CD4-positive, alpha-beta T cell (primary cell): ENCODE measurements at places on chromosomes 16 and 17.

GRCh38 chr16:82598771-82599170 lies 28.0 kb upstream of the CDH13 start:
- no peak for DNase-seq
- no peaks in the 10 kb centered on the region for H3K36me3 ChIP-seq
- no peaks in the 10 kb centered on the region for H3K4me1 ChIP-seq
- peaks cover 2% of the 10 kb centered on the region for H3K27me3 ChIP-seq
- no peak overlapping the region for H3K27ac ChIP-seq
- H3K4me3 ChIP-seq = no peak overlapping the region

DNA sequence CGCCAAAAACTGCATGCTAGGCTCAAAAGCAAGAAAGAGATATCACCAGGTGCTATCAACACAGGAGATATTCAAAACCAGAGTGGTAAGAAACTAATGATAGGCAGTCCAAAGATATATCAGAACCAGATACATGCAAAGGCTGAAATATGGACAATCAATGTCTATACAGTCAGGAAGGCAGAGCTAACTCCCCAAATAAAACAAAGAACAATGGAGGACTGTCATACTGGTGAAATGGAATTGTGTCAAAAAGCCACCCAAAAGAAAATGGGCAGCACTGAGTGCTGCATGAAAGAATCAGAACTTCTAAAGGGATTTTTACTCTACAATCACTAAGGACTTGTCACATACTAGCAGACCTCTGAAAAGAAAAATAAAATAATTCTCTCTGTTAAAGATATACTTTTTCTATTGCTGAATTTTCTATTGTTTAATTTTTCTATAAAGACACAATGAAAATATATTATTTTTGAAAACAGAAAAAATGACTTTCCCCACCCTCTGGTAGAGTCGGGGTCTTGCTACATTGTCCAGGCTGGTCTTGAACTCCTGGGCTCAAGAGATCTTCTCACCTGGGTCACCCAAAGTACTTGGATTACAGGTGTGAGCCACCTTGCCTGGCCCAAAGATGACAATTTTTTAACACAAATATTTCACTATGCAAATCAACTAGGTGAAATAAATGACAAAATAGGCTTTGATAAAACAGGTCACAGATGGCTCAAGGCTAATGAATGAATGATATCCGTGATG lies 98.2 kb downstream of the USP32 start:
- no peaks in the 10 kb centered on the region for H3K4me1 ChIP-seq
- no peaks in the 10 kb centered on the region for H3K27me3 ChIP-seq
- no peak for DNase-seq
- peaks cover 21% of the 10 kb centered on the region for H3K36me3 ChIP-seq
- no peak overlapping the region for H3K4me3 ChIP-seq

DNA sequence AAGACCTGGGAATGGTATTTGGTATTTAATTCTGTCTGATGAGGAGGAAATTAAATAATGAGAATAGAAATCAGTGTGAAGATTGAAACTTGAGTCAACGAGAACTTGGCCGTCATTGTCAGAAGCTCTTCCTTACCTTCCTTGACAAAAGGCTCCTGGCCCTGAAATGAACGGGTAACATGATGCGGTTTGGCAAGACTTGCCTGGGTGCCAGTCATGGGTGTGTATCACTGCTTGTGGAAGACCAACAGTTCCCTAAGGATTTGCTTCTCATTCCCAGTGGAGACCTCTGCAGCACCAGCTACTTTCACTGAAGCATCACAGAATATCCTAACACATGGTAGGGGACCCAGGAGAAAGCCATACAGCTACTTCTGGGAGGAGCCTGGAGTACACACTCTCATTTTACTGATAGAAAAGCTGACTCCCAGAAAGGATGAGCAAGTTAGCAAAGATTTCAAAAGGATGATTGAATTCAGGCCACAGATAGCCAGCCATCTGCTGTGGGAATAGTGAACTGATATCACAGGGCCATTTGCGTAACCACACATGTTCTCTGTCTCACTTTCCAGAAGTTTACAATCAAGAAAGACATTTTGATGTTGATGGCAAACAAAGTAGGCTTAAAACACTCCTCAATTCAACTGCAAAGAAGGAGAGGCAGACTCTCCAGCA lies 258.1 kb upstream of the SALL1 start:
- no peaks in the 10 kb centered on the region for H3K36me3 ChIP-seq
- H3K27ac ChIP-seq = no peak overlapping the region
- no peaks in the 10 kb centered on the region for H3K27me3 ChIP-seq
- no peak for DNase-seq

DNA sequence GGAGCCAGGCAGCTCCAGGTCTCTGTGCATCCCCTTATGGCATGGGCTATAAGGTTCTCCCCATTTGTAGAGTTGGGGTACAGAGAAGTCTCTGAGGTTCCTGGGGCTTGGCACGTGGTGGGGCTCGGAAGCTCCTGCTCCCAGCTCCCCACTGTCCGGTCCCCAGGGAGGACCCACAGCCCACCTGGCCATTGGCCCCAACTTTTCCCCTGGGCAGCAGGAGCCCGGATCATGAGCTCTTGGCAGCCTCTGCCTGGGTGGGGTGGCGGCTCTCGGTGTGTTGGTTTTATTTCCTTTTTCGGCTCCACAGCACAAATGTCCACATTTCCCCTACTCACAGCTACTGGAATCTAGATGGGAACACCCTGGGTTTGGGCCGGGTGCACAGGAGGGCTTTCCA lies 30.5 kb downstream of the GSE1 start:
- peaks cover 13% of the 10 kb centered on the region for H3K4me1 ChIP-seq
- H3K27ac ChIP-seq = no peak overlapping the region
- H3K27me3 ChIP-seq = no peaks in the 10 kb centered on the region
- H3K36me3 ChIP-seq = no peaks in the 10 kb centered on the region
- H3K4me3 ChIP-seq = no peak overlapping the region

GRCh38 chr16:63774302-63774701 lies 1347.6 kb downstream of the CDH11 start:
- no peaks in the 10 kb centered on the region for H3K4me1 ChIP-seq
- DNase-seq = no peak
- no peak overlapping the region for H3K4me3 ChIP-seq
- no peaks in the 10 kb centered on the region for H3K36me3 ChIP-seq

DNA sequence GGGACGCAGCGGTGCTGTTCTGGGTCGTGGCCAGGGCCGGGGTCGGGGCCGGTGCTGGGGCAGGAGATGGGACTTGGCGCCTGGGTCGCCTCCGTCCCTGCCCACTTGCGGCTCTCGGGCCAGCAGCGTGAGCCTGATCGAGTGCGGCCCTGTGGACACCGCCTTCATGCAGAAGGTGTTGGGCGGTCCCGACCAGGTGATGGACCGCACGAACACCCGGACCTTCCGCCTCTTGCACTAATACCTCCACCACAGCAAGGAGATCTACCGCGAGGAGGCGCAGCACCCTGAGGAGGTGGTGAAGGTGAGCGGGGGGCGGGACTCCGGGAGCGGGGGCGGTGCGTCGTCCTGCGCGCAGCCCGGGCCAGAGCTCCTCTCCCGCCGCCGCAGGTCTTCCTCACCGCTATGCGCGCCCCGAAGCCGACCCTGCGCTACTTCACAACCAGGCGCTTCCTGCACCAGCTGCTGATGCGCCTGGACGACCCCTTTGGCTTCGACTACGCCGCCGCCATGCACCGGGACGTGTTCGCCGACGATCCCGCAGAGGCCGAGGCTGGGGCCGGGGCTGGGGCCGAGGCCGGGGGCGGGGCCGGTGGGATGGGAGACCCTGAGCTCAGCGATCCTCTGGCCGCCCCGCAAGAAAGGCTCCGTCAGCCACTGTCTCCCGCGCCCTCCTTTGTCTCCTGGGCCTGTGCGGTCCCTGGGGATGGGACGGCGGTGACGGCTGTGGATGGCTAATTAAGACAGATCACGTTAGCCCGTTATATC lies 4.5 kb upstream of the HSD17B1 start:
- peak overlapping the region; percentile 26 for H3K4me3 ChIP-seq
- peak; percentile 78 for DNase-seq
- peaks cover 3% of the 10 kb centered on the region for H3K36me3 ChIP-seq

DNA sequence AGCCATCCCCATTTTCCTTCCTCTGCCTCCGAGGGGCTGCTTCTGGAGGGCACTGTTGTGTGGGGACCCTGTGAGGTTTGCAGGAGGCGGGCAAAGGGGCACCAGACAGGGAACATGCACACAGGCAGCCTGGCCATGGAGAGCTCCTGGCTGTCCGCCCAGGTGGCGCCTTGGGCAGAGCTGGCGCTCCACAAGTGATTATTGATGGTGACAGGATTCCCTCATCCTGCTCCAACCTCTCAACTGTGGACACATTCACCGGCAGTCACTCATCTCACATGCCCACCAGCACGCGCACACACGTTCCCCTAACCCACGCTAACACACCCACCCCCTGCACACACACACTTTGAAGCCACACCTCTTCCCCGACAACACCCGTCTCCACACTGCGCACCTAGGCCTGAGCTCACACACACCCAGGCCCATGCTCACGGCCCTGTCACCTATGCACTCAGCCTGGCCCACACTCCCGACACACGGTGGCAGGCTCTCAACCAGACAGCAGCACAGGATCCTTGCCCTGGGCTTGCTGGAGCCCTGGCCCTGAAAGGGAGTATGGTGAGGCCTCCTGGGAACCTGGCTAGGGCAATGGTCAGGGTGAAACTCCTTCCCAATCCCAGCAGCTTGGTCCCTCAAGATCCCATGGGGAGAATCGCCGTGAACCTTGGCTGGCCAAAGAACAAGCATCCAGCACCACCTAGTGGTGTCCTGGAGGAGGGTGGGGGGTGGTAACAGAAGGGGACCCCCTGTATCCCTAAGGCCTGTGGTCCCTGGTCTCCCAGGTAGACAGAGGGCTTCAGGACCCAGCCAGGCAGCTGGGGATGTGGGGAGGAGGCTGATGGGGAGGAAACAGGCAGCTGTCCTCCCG lies 3.6 kb downstream of the PNMT start:
- H3K27me3 ChIP-seq = peaks cover 15% of the 10 kb centered on the region
- no peak overlapping the region for H3K4me3 ChIP-seq
- no peaks in the 10 kb centered on the region for H3K36me3 ChIP-seq
- no peak for DNase-seq

- H3K4me1 ChIP-seq = peaks cover 69% of the 10 kb centered on the region
- peak overlapping the region; percentile 95 for H3K27ac ChIP-seq
- H3K36me3 ChIP-seq = peaks cover 47% of the 10 kb centered on the region
- H3K27me3 ChIP-seq = peaks cover 13% of the 10 kb centered on the region
These were observed 637 bp downstream of the RPL23A start for GRCh38 chr17:28720247-28720996.

GRCh38 chr17:50191359-50192143 lies 9.9 kb downstream of the COL1A1 start:
- DNase-seq = no peak
- H3K27ac ChIP-seq = no peak overlapping the region
- H3K4me1 ChIP-seq = no peaks in the 10 kb centered on the region

DNA sequence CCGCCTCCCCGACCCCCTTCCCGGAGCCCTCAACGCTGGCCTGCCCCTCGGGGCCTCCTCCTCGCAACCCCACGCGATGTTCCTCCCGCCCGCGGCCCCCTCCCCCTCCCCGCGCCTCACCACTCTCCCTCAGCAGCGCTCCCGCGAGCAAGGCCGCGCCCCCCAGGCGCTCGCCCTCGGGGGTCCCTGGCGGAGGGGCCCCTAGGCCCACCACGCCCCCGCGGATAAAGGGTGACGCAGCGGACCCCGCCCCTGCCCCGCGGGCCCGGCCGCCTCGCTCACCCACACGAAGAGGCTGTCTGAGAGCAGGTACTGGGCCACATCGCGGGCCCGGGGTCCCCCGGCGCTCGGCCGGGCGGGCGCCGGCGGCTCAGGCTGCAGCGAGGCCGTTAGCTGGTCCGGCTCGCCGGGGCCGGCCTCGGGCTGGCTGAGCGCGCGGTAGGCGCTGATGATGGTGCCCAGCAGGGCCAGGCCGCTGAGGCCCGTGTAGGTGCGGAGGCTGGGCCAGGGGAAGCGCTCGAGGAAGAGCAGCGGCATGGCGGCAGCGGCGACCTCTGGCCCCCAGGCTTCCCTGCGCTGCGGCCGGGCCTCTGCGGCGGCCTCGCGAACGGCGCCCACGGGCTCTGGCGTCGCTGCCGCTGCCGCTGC lies 430 bp downstream of the AMFR start:
- peak overlapping the region; percentile 66 for H3K4me3 ChIP-seq
- no peak overlapping the region for H3K27ac ChIP-seq
- no peaks in the 10 kb centered on the region for H3K36me3 ChIP-seq

- H3K4me1 ChIP-seq = no peaks in the 10 kb centered on the region
- no peak for DNase-seq
- no peak overlapping the region for H3K4me3 ChIP-seq
- H3K27ac ChIP-seq = no peak overlapping the region
These were observed 74.8 kb downstream of the TANC2 start for GRCh38 chr17:63040816-63041215.

- no peaks in the 10 kb centered on the region for H3K27me3 ChIP-seq
- H3K4me1 ChIP-seq = no peaks in the 10 kb centered on the region
These were observed 139.3 kb downstream of the CDH11 start for GRCh38 chr16:64982581-64982980.

- no peaks in the 10 kb centered on the region for H3K36me3 ChIP-seq
- no peak overlapping the region for H3K4me3 ChIP-seq
- H3K27ac ChIP-seq = no peak overlapping the region
- no peak for DNase-seq
These were observed 8.4 kb downstream of the C16orf86 start for GRCh38 chr16:67674851-67675578.

DNA sequence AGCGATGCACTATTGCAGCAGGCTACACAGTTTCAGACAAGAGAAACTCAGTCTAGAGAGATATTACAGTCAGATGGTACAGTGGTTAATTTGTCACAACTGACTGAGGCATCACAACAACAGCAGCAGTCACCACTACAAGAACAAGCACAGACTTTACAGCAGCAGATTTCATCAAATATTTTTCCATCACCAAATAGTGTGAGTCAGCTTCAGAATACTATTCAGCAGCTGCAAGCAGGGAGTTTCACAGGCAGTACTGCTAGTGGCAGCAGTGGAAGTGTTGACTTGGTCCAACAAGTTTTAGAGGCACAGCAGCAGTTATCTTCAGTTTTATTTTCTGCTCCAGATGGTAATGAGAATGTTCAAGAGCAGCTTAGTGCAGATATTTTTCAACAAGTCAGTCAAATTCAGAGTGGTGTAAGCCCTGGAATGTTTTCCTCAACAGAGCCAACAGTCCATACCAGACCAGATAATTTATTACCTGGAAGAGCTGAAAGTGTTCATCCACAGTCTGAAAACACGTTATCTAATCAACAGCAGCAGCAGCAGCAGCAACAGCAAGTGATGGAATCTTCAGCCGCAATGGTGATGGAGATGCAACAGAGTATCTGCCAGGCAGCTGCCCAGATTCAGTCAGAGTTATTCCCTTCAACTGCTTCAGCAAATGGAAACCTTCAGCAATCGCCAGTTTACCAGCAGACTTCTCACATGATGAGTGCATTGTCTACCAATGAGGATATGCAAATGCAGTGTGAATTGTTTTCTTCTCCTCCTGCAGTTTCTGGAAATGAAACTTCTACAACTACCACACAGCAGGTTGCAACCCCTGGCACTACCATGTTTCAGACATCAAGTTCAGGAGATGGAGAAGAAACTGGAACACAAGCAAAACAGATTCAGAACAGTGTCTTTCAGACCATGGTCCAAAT lies 34.1 kb downstream of the NQO1 start:
- no peaks in the 10 kb centered on the region for H3K27me3 ChIP-seq
- H3K36me3 ChIP-seq = peaks cover 56% of the 10 kb centered on the region
- no peak overlapping the region for H3K4me3 ChIP-seq
- H3K4me1 ChIP-seq = no peaks in the 10 kb centered on the region
